ENCODE measurements at places on chromosomes 1 and 21.

DNA sequence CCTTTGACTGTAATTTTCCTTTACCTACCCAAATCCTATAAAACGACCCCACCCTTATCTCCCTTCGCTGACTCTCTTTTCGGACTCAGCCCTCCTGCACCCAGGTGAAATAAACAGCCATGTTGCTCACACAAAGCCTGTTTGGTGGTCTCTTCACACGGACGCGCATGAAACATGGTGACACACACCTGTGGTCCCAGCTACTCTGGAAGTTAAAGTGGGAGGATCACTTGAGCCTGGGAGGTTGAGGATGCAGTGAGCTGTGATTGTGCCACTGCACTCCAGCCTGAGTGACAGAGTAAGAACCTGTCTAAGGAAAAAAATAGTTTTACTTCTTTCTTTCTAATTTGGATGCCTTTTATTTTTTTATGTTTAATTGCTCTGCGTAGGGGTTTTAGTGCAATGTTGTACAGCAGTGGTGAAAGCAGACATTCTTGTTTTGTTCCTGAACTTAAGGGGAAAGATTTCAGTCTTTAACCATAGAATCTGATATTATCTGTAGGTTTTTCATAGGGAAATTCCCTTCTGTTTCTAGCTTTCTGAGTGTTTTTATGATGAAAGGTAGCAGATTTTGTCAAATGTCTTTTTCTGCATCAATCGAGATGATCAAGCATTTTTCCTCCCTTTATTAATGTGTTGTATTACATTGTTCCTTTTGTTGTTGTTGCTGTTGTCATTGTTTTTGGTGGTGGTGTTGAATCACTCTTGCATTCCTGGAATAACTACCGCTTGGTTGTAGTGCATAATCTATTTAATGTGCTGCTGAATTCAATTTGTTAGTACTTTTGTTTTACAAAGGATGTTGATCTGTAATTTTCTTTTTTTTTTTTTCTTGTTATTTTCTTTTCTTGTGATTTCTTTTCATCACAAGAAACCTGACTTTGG is 497.4 kb downstream of the DISC1 start:
- DNase-seq: no peak

DNA sequence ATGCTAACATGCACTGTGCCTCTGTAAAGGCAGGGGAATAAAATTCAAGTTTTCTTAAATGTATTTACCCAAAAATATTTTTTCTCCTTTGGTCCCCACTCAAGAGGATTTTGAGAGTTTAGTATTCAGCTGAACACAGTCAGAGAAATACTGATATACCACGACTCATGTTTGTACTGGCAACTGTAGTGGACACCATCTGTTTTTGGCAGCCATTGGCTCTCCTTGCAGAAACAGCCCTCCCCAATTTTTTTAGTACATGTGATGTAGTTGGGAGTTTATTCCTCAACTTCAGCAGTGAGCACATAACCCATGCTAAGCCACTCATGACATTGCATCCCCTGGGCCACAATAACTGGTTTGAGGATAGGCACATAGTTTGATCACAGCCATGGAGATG is 154.8 kb upstream of the POU3F1 start:
- DNase-seq: no peak

- no peak for DNase-seq
Measured at GRCh38 chr1:110347182-110347893, 8.2 kb downstream of the RBM15 start.

DNA sequence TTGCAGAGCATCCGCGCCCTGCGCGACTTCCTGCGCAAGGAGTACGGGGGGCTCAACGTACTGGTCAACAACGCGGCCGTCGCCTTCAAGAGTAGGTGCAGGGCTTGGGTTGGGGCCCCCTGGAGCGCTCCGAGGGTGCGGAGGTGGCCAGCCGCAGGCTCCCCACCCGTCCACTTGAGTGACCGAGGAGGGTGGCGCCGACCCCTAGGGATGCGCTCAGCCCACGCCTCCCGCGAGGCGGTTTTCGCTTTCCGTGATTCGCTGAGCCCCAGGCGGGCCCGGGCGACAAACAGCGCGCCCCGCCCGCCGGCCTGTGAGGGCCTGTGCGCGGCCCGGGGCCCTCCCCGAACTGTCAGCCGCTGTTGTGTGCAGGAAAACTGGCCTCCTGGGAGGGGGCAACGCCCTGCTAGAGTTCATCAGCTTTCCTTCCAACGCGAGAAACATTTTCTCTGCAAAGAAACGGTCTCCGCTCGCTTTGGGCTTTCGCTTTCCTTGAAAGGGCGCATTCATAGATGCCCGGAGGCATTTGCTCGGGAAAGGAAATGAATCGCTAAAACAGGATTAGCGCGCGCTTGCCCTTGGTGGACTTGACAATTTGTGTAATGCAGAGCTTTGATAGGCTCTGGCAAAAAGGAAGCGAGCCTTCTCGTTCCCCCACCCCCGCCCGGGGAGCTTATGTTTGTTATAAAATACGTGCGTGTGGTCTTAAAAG is 668 bp downstream of the CBR3 start:
- peak; percentile 50 for DNase-seq

GRCh38 chr1:89604414-89604735 is 28.5 kb upstream of the LRRC8C start:
- no peak for DNase-seq

DNA sequence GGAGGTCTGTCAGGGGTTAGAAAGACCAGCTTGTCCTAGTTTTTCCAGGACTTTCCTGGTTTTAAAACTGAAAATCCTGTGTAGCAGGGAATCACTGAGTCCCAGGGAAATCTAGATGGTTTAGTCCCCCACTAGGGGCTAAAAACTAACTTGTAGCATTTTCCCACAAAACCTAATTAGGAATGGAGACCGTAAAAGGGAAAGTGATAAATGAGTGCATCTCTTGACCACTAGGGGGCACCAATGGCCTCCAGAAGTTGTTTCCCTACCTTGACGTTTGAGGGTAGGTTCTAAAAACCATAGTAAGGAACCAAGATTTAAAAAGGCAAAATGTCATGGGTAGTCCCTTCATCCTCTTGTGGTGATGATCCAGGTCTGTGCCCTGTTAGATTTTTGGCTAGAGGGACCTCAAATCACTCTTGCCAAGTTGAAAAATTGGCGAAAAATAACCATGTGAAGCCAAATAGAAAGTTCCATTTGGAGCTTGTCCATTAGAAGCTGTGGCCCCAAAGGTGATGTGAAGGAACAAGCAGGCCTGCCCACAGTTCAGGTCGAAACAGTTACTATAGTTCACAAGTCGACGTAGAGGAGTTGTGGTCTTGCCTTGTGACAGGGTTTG is 24.5 kb downstream of the CLIC6 start:
- no peak for DNase-seq

DNA sequence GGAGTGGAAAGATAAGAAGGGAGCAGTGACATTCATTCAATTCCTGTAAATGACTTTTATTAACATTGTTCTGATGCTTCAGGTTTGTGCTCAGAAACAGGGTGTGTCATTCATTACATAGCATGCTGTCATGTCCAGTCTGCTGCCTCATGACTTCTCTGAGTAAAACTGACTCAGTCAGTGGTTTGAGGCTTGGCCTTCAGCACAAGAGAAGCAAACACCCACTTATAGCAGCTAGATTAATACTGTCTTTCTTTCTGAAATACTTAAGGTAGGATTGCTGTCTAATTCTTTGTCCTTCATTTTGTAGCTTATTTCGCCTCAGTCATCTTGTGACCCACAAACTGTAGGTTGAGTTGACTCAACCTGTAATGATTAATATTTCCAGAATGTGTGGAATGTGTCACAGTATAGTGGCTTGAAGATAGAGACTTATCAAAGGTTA is 32.9 kb downstream of the RASAL2 start:
- DNase-seq: no peak

- no peak for DNase-seq
Measured at GRCh38 chr21:42118901-42119300, 47.8 kb downstream of the UMODL1 start.

DNA sequence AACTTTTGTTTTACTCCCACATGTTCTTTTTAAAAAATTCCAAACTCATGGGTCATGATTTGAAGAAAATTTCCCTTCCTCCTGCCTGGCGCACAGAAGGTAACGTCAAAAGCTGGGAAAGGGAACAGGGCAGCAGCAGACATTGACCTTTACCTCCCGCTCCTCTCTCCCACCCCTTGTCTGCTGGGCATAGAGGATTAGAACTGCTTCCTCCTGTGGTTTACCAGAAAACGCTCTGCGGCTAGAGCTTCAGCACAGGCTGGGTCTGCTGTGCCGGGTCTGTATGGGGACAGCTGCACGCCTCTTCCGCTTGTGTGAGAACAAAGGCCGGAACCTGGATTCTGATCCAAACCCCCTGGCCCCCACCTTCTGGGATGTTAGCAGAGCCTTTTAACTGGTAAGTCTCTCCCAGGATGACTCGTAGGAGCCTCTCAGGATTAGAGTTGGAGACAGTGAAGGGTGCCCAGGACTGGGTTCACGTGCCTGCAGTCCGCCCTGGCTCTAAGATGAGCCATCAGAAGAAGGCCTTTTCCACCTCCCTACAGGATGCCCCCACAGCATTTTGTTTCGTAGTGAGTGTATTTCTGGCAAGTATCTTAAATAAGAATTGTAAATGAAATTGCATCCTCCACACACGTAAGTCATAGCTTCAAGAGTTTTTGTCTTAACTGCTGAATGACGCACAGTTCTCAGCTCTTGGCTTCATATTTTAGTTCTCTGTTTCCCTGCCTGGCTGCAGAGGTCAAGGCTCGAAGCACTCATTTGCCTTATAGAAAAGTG is 5.2 kb downstream of the H6PD start:
- DNase-seq: peak; percentile 81

GRCh38 chr21:46154155-46154954 is 1.0 kb downstream of the FTCD start:
- peak; percentile 78 for DNase-seq

DNA sequence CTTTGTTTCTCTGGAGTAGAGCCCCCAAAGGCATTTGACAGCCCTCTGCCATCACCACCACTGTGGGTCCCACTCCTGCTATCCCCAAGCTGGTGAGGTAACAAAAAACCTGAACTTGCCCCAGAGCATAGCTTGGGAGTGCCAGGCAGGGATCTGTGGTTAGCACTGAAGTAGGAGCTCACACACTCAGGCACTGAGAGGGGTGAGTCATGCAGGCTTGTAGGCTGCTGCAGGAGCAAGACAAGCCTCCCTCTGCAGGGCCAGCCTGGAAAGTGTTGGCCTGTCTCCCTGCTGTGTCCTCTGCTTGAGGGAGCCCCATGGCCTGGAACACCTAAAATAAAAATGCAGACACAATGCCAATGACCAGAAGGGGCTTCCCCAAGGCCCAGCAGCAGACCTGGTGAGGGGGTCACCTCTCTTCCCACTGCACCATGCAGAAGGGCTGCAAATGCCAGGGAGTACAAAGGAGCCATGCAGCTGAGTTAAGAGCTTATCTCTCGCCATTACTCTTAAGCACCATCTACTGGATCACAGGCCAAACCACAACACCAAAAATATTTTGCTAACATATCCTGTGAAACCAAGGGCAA is 108.9 kb upstream of the POGK start:
- no peak for DNase-seq

DNA sequence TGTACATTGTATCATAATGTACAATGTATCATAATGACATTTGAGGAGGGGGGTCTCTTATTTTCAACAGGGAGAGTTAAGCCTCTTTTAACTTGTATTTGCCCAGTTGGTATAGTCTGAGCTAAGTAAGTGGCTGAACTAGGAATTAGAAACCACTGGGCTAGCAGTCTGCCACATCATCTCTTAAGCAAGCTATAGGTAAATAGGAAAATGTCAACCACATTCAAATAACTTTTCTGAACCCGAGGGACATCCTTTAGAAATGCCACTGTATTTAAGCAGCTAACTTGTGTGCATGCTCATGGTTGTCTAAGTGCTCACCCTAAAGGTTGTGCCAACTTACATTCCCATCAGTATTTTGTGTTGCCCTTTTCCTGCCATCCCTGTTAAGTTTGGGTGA is 35.5 kb upstream of the ASB17 start:
- DNase-seq: no peak

GRCh38 chr1:88708011-88708410 is 23.9 kb downstream of the PKN2 start:
- DNase-seq: no peak

DNA sequence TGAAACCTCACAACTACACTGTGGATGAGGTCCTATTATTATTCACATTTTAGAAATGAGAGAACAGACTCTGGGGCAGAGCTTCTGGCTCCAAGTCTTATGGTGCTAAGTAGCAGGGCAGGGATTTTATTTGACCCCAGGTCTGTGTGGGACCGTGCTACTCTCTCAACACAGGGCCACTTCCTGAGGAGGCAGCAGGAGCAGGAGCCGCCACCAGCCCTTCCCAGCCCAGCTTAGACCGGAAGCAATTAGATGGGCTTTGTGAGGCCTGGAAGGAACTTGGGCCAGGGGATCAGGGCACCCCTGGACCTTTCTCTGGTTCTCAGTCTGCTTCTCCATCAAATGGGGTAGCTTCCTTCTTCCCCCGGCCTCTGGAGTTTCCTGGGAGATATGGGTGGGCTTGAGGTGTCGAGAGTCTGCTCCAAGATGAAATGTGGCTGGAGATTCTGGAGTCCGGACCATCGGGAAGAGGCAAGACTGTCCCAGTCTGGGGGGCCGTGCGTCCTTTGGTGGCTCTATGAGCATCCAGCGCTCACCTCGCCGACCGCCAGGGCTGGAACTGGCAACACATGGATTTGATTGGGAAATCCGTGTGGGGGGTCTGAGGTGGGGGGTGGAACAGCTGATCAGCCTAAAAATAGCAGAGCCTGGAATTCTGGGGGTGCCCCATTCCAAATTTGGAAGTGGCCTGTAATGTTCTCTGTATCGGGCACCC is 136.8 kb downstream of the FOXD2 start:
- DNase-seq: no peak

DNA sequence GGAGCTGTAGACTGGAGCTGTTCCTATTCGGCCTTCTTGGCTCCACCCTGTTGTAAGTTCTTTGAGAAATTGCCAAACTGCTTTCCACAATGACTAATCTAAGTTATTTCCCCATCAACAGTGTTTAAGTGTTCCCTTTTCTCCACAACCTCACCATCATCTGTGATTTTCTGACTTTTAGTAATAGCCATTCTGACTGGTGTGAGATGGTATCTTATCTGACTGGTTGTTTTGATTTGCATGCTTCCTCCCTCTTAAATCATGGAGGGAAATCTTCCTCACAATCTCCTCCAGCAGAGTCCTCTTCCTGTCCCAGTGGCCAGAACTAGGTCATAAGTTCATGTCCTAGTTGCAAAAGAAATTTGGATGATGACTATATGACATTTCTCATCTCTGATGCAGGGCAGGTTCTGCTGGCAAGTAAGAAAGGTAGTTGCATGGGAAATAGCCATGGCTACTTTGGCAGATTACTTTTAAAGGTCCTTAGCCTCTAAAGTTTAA is 294.0 kb downstream of the LRRC40 start:
- DNase-seq: no peak

DNA sequence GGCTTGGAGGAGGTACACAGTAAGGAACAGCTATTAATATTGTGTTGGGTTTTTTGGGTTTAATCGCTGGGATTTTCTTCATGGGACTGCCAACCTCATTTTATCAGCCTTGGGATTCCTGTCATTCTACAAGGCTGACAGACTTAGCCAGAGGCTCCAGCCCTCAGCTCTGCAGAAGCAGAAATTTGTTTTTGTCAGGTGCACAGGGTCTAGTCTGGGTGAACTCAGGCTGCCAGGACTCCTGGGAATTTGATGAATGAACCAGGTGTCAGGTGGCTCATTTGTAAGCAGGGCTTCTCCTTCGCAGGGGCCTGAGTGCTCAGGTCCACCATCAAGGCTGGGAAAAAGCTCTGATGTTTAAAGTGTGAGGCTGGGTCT is 11.5 kb upstream of the ZNF362 start:
- DNase-seq: no peak

GRCh38 chr1:213982672-213983492 is 4.9 kb upstream of the PROX1 start:
- DNase-seq: peak; percentile 81

All from right lobe of liver (tissue), 6 donors.